ENCODE measurements at places on chromosomes 12 and 14.

DNA sequence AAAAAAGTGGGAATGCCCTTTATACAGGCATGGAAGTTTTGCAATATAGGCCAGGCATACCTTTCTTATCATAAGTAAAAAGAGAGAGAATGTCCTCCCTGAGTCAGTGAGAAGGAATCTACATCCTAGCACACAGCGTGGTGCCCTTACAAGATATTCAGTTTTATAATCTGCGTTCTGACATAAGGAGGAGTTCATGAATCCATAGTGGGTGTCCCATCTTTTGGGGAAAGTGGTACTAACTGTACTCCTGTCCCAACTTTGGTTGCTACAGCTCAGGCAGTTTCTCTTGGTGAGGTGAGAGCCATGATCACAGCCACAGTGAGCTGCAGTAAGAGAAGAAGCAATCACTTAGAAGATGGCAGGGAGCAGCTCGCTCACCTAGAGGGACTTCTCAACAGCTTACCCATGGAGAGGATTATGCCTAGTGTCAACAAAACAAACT is 332.9 kb downstream of the BCAT1 start:
- no peak for DNase-seq

DNA sequence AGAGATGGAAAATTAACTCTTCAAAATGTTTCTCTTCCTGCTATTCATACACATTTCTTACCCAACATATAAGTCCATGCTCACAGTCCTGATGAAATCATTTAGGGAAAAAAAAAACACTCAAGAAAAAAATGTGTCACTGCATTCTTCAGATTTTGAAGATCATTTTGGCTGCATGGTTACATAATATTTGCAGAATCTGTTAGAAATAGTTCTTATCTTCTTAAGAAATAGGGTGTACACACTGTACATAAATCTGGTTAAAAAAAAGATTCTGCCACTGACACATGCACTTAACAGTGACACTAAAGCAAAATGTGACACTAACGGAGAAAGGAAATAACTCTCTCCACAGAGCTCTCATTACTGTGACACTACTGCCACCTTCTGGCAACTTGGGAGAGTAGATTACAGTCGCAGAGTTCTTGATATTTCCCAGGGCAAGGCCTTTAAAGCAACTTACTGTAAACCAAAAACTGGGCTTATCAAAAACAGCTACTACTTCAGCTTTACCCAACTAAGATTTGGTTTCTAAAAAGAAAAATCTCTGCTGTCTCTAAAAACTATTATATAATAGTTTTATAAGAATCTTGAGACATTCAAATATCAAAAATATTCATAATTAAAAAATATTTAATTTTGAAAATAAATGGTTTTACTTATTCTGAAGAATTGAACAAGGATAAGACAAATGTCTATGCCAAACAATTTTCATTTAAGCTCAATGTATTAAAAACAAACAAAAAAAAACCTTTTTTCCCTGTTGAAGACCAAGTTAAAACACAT is 65.0 kb downstream of the SETD3 start:
- DNase-seq = peak; percentile 23

DNA sequence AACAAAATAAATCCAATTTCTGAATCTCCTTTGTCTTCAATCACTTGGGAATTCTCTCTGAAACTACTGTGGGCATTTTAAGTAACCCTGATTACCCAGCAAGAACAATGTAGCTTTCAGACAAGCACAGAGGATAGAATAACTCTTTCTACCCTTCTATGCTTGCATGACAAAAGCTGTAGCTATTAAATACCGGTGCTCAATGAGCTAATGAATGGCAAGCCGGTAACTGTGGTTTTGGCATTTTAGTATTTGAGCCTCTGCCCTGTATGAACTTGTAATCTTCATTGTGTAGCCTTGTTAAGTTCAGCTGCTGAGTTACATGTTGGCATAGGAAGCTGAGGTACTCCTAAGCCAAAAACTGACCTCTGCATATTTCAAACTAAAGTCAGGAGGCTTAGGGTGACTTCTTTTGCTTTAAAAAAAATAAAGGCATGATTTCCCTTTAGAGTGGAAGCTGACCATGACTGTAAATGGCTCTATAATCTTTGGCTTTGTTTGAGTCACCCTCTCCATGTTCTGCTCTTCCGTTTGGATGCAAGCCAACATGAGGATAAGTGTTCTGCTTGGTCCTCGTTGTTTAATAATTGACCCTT is 171.0 kb upstream of the HIF1A start:
- no peak for DNase-seq

DNA sequence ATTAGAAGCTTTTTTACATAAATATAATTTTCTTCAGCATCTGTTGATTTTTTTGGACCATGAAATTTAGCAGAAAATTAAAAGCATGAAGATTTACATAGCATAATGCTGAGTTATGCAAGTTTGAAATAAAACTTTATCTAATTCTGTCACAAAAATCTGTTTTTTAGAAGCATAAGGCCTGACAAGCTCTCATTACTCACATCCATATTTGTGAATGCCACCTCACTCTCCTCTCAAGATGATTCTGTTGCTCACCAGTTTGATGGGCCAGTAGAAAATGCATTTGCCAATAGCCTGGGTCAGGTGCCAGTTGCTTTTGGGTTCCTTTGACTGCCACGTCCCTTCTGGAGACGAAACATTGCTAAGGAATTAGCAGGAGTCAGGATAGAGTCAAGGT is 181.5 kb upstream of the ATP2B1 start:
- no peak for DNase-seq

DNA sequence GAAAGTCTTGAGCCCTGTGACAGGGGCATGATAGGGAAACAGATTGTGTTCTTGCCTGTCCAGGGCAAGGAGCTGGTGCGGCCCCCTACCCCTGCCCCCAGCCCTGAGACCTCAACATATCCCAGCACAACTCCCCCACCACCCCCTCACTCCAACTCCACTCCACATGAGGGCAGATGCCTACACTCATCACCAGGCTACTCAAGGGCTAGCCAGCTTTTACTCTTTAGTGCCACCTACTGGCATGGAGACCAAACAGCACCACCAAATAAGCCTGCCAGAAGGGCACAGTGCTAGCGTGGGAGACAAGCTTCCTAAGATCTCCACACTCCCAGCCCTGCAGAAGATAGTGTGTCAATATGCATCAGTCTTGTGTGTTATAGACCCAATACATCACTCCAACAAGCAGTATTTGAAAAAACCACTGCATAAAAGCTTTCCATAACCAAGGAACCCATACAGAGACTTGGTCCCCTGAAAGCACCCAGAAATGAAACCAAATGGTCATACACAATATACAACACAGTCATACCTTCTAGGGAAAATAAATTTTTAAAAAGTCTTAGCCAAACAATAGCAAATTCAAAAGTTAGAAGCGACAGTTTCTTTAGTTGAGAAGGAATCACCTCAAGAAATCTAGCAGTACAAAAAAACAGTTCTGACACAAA is 154.4 kb downstream of the KCNK10 start:
- DNase-seq = peak; percentile 7

DNA sequence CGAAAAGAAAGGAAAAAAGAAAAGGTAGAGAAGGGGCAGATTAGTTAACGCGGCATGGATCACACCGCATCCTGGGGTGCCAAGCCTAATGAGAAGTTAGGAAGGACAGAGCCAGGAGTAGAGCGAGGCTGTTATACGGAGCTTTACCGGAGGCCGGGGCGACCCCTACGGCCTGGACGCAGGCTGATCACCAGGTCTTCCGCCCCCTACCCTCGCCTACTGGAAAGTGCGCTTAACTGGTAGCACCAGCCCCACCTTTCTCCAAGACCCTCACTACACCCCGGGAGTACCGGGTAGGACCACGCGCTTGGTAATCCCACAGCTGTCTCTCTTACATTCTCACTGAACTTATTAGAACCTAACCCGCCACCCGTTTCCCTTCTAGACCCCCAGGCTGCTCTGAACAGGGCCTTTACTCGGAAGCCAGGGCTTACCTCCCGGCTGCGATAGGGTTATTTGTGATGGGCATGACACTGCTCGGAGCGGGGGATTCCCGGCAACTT is 33.8 kb downstream of the WBP11 start:
- no peak for DNase-seq

DNA sequence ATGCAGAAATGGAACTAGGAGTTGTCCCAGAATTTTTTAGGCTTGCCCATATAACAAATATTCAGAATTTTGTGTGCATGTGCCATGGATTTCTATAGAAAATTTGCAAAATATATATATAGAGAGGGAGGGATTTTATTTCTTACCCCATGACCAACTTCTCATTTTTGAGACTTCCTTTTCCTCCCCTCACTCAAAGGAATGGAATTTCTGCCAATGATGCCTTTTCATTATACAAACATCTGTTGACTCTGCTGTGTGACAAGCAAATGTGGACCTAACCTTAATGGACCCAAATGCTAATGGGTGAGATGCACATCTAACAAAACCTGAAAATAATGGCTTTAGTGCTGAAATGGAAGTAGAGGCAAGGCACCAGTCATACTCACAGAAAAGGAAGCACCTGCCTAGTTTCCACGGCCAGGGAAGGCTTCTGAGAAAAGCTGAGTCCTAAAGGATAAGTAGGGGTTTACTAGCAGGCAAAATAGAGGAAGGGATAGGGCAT is 3.6 kb upstream of the GNG2 start:
- DNase-seq = no peak

GRCh38 chr12:104012331-104012730 is 37.7 kb downstream of the GLT8D2 start:
- DNase-seq = no peak

DNA sequence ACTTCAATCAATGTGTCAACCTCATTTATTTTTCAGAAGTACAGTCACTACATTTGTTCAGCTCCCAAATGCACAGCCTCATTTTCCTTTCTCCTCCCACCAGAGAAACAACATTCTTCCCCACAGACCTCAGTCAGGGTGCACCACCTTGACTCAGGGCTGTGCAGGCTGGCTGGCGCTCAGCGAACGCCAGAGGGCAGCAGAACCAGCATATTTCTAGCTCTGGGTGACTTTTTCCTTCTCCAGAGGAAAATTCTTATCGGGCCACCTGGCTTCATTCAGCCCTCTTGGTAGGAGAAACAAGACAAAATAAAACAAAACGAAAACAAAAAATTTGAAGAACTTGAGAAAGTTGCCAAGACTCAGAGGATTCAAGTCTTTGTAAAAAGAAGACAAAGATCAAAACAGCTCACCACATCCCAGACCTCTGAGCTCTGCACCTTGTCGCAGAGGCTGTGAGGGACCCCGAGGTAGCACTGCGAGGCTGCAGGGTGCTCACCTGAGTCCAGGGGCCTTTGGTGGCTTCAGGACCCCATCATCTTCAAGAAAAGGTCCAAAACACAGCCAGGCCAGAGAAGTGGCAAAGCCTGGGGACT is 33.7 kb downstream of the PAH start:
- DNase-seq = no peak

DNA sequence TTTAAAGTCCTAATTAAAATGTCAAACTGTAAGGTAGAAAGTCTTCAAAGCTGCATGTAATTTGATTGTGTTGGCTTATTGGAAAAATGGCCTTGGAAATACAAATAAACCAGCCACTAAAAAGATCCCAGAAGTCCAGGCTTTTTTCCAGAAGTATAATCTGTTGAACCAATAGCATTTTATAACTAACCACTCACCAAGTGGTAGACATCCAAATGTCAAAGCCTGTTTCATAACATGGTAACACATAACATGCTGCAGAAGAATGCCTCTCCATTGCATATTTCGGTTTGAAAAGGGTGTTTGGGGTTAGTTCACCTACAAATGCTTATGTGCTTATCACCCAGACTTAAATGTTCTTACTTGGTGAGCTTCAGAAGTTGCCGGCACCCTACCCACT is 183.7 kb upstream of the DIO2 start:
- no peak for DNase-seq

- no peak for DNase-seq
Observed at GRCh38 chr12:29869946-29870345, 86.2 kb upstream of the TMTC1 start.

- no peak for DNase-seq
Observed at GRCh38 chr12:6854036-6854435, 2.1 kb downstream of the USP5 start.

DNA sequence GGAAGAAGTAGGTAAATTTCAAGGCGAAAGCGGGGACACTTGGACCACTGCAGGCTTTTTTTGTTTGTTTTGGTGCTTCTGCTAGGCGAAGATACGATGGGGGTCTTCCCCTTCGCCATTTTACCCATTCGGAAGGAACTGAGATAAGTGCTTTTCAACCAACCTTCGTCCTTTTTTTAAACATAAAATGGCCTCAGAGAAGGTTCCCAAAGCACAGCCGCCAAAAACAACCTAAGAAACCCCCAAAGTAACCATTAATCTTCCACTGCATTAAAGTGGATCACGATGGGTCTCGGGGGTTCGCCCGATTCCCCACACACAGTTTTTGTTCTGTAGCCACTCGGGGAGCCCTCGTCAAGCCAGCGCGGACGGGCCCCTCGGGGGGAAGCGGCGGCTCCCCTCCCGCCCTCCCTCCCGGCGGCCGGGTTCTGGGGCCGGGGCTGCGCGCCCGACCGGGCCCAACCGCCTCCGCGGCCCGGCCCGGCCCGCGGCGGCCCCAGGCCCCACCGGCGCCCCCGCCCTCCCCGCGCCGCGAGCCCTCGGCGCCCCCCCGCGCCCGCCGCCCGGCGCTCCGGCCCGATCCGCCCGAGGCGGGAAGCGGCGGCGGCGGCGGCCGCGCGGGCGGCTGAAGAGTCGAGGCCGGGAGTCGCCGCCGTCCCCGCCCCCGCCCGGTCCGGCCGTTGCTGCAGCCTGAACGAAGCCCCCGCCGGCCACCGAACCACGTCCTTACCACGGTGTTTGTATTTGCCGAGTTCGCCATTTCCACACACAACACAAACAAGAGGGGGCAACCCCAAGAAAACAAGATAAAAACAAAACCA is 790 bp downstream of the GTF2A1 start:
- DNase-seq = no peak
